ENCODE measurements at places on chromosomes 1 and 21.

DNA sequence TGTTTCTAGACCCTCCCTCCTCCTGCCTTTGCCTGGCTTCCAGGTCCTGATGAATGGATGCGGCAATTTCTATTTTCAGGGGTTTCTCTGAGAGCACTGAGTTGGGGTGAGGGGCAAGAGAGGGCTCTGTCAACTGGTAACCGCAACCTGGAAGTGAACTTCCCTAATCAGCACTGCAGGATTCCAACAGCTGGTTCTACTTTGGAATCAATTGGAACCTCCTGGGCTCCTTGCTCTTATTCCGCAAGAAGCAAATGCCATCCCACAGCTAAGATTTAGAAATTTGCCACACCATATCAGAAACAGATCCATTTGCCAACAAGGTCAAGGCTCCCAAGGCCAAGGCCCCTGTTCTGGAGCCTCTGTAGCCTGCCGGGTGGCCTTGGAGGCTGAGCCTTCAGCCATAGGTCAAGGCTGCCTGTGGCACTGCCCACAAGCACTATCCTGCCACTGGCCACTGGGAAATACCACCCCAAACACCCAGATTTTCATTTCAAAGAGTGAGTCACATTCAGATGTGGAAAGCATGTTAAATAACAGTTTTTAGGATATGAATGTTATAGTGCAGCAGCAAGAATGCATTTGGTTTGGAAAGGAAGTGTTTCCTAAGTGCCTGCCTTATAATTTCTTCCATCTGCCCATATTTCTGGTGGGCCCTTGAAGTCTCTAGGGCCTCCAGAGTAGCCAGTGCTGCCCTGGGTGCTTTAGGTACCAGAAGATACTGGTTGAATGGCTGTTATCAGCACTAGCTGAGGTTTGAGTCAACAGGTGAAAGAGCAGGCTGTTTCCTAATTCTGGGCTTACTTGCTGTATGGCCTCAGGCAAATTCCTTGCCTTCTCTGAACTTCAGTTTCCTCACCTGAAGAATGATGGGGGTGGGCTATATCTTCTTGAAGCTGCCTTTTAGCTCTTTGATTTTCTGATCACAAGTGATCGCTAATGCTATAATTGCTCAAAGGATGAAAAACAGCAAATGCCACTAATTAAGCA is 56.3 kb upstream of the JUN start:
- peak; percentile 17 for DNase-seq

GRCh38 chr1:114353262-114353661 is 157.7 kb downstream of the TRIM33 start:
- DNase-seq: no peak

DNA sequence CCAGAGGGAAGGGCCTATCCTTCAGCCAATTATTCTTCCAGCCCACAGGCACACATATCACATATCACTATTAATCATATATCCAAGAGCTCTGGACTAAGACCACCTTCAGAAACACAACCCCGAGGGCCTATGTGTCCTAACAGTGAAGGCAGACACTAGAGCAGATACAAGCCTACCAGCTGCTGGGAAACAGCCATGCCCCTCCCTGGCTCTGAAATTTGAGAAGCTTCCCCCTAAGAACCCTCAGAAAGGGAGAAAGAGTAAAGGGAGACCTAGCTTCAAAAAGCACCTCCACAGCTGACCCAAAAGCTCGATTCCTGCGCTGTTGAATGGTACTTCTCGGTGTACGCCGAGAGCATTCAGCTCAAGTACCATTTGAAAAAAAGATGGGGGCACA is 17.4 kb downstream of the CNN3 start:
- DNase-seq: no peak

DNA sequence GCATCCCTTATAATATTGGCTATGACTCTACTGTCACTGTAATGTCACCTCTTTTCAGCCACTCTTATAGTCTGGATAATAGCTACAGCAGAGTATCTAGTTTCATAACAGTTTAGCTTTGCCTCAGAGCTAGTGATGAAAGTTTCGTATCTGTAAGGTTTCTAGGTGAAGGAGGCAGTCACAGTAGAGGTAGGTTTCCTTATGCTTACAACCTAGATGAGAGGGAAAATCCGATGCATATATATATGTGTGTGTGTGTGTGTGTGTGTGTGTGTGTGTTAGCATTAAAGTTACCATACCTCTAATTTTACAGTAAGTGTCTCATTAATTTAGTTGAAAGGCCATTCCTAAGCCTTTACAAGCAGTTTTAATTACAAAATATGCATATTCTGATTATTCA is 2.2 kb upstream of the TOR1AIP2 start:
- DNase-seq: no peak

DNA sequence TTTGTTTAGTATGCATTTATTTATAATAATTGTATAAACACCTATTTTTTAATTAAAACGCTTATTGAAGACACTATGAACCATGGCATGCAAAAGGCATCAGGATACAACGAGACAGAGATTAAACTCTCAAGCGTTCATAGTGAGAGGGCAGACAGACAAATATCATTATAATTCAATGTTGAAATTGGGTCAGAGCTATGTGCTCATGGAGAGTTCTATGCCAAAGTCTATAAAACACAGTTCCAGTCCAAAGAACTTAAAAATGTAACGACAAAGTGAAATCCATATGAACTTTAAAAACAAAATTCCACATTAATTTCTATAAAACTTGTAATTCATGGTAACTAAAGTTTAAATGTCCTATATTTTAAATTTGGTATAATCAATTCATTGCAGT is 724.0 kb downstream of the LTN1 start:
- DNase-seq: no peak

- no peak for DNase-seq
These were observed 27.9 kb downstream of the S1PR1 start for GRCh38 chr1:101264697-101265096.

DNA sequence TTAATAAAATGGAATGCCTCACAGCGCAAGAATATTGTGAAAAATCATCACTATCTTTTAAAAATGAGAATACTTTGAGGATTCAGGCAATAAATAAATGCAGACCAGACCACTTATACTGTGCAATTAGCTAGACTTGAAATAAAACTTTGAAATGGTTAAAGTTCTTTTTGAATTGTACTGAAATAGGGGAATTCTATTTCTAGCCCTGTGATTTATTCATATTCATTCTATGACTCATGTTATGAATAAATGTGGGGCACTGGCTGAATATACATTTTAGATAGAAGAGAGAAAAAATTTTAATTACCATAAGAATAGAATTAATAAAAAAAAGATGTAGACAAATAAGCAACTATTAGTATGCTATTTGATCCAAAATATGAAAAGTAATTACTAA is 16.4 kb upstream of the USP25 start:
- no peak for DNase-seq

GRCh38 chr1:24283326-24284155 is 35.6 kb upstream of the GRHL3 start:
- DNase-seq: peak; percentile 69

GRCh38 chr1:52857443-52857842 is 14.9 kb downstream of the ZYG11A start:
- no peak for DNase-seq

DNA sequence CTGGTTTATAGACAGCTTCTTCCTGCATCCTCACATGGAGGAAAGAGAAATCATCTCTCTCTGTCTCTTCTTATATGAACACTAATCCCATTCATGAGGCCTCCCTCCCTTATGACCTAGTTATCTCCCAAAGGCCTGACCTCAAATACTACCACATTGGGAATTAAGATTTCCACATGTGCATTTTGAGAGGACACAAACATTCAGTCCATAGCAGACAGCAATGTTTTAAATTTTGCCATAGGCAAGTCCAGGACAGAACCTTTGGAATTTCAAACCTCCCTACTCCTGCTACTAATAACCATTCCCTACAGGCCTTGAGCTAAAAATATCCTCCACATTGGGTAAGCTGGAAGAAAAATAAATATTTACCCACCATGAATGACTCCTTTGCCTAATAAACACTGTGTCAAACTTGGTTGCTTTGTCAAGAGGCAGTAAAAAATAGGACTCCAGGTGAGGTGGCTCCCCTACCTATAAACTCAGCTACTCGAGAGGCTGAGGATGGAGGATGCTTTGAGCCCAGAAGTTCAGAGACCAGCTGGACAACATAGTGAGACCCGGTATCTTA is 113.7 kb downstream of the ZNF281 start:
- DNase-seq: no peak

DNA sequence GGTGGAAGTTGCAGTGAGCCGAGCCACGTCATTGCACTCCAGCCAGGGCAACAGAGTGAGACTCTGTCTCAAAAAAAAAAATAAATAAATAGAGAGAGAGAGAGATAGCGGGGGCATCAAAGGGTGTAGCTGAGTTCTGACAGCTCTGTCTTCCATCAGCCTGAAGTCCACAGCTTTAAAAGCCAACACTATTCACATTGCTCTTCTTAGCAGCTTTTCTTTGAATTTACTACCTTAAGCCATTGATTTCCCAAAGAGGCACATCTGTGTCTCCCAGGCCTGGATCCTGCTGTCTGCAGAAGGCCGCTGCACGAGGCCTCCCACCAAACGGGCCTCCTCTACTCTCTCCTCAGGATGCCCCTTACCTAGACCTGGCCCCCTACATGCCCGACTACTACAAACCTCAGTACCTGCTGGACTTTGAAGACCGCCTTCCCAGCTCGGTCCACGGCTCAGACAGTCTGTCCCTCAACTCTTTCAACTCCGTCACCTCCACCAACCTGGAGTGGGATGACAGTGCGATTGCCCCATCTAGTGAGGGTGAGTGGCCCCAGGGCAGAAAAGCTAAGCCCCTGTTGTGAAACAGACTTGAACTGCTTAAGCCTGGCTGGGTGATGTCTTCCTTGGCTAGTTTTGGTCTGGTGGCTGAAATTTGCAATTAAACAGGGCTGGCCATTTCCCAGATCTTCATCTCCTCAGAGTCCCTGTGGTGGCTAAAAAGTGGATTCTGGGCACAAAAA is 16.5 kb upstream of the SLC25A34 start:
- no peak for DNase-seq

DNA sequence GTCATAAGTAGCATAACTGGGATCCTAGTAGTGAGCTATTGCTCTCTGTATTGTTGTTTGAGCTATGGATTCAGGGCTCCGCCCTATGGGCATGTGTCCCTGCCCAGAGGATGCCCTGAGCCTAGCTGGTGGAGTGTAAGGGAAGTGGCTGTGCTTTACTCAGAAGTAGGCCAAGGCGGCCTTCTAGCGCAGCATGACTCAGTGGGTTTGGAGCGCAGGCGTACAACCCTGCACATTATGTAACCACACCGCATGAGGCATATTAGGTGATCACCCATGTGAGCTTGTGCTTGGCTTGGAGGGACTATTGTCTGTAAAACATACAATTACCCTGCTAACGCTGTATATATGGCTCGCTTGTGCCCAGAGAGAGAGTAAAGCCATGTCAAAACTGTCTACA is 11.1 kb upstream of the UBE2U start:
- DNase-seq: no peak

DNA sequence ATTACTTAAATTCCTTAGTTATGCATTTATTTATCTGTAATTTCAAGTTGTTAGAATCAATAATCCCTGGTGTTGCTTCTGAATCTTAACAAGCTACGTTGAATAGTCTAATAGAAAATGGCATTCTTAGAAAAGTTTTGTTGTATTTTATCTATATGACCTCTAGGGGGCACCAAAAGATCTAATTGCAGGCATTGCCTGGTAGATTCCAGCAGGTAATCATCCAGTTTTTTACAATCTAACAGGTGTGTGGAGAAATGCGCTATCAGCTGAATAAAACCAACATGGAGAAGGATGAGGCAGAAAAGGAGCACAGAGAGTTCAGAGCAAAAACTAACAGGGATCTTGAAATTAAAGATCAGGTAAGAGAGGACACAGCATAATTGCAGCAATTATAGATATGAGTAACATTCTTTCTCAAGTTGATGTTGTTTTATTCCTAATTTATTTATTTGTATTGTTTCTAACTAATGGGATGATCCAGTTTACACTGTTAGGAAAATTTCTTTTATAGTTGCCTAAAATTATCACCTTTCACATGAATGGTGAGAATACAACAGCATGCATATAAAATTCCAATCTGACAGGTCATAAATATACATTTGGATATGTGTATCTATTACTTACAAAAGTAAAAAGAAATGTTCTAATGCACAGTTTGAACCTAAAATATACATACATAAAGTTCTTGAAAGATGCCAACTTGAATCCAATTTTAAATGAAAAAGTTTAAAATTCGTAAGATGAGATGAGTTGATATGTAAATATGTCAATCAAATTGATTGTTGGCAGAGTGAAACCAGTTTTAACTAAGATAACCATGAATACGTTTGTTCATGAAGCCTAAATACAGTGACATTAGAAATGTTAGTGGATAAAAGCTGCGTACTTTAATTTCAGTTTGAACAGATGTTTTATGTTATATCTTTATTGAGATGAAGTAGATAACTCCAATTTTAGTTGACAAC is 88.4 kb downstream of the SDCCAG8 start:
- peak; percentile 42 for DNase-seq

DNA sequence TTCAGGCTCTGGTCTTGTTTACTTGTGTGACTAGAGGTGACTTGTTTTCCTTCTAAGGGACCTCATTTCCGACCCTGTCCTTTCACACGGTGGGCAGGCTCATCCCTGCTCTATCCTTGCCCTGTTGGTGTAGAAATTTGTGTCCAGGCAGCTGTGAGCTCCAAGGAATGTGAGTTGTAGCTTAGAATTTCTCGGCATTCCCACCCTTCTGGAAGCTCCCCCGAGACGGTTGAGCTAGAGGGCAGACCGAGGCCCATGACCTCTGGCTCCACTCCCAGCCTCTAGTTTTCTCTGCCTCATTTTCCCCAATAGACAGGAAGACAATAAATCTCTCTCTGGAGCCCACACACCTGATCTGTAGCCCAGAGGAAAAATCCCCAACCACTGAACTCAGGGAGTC is 100.9 kb downstream of the NAV1 start:
- no peak for DNase-seq
